ENCODE measurements at places on chromosomes 7 and 10.

DNA sequence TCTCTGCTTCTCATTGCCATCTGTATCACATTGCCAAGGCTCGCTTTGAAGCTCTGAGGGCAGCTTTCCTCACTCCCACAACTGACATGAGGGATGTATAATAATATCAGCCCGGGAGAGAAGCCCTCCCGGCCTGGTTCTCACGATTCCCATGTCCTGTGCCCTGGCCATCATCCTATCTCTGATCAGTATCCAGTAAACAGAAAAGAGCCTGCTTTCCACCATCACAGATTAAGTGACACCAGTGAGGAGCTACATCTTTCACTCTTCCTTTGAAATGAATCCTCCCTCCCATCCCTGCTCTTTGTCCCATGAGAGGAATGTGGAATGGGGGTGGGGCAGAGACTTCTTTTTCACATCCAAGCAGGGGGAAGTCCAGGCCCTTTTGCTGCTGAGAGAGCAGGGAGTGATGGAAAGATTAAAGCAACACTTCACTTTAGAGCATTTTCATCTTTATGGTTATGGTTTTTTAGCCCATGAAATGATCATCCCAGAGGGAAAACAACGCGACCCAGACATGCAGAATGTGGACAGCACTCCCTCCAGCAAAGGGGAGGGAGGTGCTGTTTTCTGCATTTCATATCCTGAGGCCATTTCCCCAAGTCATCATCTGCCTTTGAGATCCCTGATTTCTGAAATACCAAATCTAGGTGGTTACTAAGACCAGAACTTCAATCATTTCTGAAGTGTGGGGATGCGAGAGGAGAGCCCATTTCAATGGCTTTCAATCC is 84.6 kb upstream of the LYZL1 start:
- DNase-seq: no peak

- no peak for DNase-seq
These were observed 85.9 kb upstream of the GRB10 start for GRCh38 chr7:50868426-50869100.

DNA sequence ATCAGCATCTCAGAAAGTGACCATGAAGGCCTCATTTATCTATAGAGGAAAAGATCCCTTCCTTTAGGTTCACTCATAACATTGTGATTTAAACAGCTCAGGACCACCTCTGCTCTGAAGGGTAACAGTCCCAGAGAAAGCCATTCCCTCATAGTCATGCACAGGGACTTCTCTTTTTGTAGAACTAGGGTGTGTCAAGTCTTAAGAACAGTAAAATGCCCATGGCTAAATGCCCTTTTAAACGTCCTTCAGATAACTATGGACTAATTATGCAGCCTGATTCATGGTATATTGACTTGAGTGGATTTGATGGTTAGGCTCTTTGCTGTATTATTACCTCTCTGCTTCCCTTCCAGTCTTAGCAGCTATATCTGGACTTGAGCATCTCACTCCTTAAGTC is 337.8 kb downstream of the SORCS1 start:
- DNase-seq: no peak

DNA sequence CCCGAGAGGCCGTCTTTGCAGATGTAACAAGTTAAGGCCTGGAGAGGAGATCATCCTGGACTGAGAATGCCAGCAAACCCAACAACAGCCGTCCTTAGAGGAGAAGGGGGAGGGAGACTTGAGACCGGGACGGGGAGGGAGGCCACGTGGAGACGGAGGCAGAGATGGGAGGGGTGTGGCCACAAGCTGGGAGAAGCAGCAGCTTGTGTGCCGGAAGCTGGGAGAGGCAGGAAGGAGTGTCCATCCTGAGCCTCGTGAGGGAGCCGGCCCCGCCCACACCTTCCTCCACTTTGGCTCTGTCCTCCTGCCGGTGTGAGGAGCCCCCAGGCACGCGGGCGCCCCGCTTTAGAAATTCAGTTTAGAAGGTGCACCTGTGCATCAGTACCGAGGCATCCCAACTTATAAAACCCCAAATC is 95.7 kb downstream of the DNAJB6 start:
- no peak for DNase-seq

- DNase-seq: no peak
These were observed 700 bp downstream of the GSAP start for GRCh38 chr7:77415476-77415822.

DNA sequence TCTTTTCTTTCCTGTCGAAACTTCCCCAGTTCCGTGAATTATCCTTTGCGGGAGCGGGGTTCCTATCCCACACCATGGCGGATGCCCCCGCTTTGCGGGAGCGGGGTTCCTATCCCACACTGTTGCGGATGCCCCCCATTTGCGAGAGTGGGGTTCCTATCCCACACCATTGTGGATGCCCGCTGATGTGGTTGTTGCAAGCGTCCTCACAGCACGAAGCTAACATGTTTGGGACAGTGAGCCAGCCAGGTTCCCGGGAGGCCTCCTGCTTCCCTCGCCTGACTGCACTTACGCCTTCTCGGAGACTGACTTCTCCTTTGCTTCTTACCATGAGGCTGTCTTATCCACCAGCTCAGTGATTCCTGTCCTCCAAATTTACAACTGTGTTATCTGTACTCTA is 134.7 kb downstream of the VIPR2 start:
- no peak for DNase-seq

GRCh38 chr7:95330204-95330960 is 6.0 kb upstream of the PON1 start:
- no peak for DNase-seq

DNA sequence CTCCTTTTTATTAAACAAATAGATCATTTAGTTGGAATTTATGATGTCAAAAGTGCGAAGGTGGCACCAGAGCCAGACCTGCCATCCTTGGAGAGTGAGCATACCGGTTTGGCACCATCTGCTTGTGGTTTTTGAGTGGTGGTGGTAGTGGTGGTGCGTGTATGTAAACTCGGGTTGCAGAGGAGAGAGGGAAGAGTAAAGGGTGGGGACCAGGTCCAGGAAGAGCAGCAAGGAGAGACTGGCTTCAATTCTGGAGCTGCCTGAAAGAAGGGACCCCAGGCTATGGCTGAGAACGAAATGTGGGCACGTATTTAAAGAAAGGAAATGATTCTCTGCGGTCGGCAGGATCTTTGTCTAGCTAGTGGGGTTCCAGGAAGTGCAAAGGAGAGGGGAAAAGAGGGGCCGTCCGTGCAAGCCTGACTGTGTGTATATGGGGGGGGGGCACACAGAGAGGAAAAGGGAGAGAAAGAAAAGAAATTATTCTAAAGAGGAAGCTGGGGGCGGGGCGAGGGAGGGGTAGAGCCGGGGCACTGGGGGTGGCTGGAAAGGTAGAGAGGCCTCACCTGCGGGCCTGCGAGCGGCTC is 448 bp upstream of the GOLGA7B start:
- DNase-seq: no peak

GRCh38 chr7:152637161-152637560 is 38.8 kb downstream of the XRCC2 start:
- DNase-seq: no peak

DNA sequence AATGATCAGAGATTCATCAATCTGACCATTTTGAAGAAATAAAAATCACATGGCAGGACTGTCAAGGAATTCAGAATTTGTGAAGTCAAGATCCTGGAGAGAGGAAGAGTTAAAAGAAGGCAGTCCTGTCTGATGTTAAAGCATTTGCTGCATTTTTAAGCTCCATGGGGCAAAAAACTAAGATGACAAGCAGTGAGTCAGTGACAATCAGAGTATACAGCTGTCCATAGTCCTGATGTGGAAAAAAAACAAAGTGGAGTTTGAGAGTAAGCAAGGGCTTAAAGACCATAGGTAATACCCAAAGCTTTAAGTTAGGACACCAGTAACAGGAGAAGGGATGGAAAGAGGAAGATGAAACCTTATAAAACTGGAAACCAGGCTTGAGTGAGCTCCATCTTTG is 412.7 kb upstream of the ANKRD30A start:
- no peak for DNase-seq

- DNase-seq: no peak
These were observed 76.2 kb downstream of the GPR85 start for GRCh38 chr7:113010377-113010776.

- no peak for DNase-seq
These were observed 34.3 kb downstream of the TET1 start for GRCh38 chr10:68594405-68594804.

GRCh38 chr7:34734771-34735170 is 76.8 kb downstream of the NPSR1 start:
- DNase-seq: no peak

- DNase-seq: no peak
These were observed 337.2 kb upstream of the ANKRD30A start for GRCh38 chr10:36788152-36788551.

DNA sequence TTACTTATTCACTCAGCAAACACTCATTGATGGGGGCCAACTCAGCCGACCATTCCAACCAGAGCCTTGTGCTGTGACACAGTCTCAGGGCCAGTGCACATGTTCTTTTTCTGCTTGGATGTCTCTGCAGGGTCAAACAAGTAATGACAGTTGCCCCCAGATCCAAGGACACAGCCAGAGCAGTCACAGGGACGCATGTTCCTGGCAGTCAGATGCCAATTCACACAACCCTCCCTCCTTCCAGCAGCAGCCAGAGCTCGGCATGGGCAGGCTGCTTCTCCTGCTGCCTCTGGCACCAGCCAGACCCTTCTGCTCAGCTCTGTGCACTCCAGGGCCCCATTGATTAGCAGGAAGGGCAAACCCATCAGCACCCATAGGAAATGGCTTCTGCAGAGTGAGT is 20.3 kb downstream of the DRGX start:
- DNase-seq: no peak

GRCh38 chr10:78259391-78259790 is 225.7 kb downstream of the RPS24 start:
- DNase-seq: no peak
